AG04449 (cell line): ENCODE measurements at places on chromosomes 12 and 14.

GRCh38 chr12:118813778-118814357 lies 167.5 kb upstream of the SRRM4 start:
- no peak for DNase-seq

GRCh38 chr12:131923260-131923659 lies 5.8 kb upstream of the PUS1 start:
- no peak for DNase-seq

DNA sequence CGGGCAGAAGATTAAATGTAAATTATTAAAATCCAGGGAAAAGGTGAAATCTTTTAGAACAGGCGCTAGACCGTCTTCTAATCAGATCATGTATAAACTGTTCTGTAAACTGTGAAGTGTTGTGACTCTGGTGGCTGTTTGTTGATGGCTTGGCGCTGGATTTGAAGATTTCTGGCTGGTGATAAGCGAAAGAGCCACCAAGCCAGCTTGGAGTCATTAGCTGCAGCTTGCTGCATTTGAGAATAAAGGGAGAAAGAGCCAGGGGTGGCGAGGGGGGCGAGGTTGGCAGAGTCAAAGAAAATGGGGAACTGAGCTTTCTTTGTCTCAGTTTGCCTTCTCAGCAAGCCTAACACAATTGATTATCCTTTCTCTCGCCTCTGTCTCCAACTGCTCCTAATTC lies 8.0 kb downstream of the SYNDIG1L start:
- DNase-seq = no peak

- DNase-seq = no peak
Measured at GRCh38 chr12:131688845-131689154, 22.1 kb upstream of the SFSWAP start.

DNA sequence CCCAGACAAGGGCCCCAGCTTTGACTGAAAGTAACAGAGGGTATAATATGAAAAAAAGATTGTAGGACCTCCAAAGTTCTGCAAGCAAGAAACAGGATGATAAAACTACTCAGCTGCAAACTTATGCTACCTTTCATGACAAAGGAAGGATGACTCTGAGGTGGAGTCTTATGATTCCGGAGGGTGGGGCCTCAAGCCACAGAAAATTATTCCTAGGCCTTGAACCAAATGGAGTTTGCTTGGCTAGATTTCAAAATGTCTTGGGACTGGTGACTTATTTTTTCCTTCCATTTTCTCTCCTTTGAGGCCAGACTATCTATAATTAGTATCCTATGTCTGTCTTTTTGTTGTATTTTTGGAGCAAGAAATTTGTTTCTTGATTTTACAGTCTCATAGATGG lies 336.4 kb downstream of the LRIG3 start:
- DNase-seq = no peak

- no peak for DNase-seq
Measured at GRCh38 chr14:34865889-34866574, 9.1 kb downstream of the BAZ1A start.

GRCh38 chr14:86613126-86613525 lies 1083.2 kb downstream of the FLRT2 start:
- DNase-seq = no peak

GRCh38 chr14:38127784-38128183 lies 79.9 kb upstream of the SSTR1 start:
- no peak for DNase-seq

DNA sequence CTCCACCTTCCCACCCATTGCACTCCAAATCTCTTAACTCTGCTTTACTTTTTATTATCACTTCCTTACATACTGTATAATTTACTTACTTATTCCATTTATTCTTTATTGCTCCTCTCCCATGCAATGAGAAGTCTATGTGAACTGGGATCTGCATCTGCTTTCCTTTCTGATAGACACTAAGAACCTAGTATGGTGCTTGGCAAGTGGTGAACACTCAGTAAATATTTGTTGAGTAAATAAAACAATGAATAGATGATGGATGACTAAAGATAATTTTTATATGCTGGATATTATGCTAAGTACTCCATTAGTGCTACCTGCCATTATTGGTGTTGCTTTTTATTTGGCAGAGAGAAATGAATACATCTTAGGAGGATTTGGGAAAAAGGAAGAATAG lies 151.0 kb downstream of the TPH2 start:
- DNase-seq = no peak

- DNase-seq = no peak
Measured at GRCh38 chr14:90575781-90576180, 179.0 kb downstream of the CALM1 start.

- DNase-seq = no peak
Measured at GRCh38 chr12:3717283-3717898, 35.5 kb downstream of the CRACR2A start.

DNA sequence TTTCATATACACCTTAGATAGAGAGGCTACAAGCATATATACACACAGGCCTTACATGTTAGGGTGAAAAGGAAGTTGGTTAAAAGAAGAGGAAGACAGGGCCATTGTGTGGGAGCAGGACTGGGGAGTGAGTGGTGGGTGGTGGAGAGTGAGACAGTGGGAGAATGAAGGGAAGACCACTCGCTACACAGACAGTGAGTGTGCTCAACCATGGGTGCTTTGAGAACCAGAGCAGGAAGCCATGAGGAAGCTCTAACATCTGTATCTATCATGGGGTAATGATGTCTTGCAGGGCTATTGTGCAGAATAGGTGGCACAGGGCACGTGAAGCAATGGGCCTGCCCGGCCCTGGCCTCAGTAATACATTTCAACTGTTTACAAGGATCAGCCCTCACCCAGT lies 11.4 kb upstream of the KRT74 start:
- no peak for DNase-seq

DNA sequence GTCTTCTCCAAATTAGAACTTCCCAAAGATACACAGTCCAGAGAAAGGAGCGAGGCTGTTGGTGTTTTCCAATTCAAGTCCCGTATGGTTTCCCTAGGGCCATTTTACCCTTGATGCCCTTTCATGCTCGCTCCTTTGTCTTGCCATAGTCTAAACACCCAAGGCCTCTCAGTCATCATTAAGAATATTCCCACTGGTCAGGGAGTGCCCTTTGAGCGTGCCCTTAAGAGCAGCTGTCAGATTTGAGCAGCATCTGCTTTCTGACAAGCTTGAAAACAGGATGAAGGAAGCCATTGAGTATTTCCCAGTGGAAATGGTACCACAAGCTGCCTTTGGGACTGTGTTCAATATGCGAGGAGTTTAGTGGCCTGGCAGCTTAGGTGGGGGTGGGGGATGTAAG lies 10.4 kb upstream of the GALNT16 start:
- no peak for DNase-seq

- no peak for DNase-seq
Measured at GRCh38 chr14:68610251-68610793, 182.5 kb downstream of the ZFP36L1 start.

- DNase-seq = no peak
Measured at GRCh38 chr12:81284137-81284536, 206.3 kb downstream of the ACSS3 start.

- DNase-seq = no peak
Measured at GRCh38 chr14:89614009-89614691, 197.1 kb upstream of the FOXN3 start.

DNA sequence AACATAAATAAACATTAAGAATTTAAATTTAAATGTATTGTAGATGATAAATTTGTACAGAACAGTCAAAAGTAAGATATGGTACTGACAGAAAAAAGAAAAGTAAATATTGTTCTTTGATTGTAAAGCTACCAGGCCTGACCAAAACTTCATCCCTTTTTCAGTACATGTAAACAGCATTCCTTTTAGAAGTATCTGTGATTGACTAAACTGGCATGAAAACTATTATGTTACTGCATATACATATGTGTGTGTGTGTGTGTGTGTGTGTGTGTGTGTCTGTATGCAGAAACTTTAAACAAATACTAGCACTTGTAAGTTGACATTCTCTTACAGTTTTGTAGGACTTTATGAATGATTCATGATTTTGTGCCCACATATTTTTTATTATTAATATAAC lies 270.9 kb downstream of the C12orf50 start:
- no peak for DNase-seq

DNA sequence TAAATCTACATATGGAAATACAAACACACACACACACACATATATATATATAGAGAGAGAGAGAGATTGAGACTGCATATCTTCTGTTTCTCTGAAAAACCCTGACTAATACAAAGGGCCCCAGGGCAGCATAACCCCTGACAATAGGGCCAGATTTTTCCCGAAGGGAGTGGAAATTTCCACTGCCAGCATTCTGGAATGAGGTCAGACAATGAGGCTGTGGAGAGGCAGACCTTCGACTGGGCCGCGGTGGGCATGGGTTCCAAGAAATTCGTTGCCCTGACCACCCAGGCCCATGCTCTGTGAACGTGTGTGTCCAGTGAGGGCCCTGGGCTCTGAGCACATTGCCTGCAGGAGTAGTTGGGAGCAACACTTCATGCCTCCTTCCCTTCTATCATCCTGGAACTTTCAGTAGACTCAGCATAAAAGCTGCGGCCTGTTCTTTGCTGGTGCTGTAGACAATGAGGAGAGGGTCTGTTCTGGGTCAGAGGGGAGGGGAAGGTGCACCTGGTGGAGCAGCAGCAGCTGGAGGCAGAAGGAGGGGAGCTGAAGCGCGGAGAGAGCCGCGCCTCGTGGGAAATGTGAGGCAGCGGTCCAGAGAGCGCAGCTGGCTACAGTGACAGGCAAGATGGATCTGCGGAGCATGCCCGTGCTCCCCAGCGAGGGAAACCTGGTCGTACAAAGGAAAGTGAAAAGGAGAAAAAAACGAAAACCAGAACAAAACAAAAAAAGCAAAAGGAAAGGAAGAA lies 25.6 kb upstream of the CCDC60 start:
- DNase-seq = no peak

- no peak for DNase-seq
Measured at GRCh38 chr14:57380935-57381334, 9.5 kb upstream of the NAA30 start.

DNA sequence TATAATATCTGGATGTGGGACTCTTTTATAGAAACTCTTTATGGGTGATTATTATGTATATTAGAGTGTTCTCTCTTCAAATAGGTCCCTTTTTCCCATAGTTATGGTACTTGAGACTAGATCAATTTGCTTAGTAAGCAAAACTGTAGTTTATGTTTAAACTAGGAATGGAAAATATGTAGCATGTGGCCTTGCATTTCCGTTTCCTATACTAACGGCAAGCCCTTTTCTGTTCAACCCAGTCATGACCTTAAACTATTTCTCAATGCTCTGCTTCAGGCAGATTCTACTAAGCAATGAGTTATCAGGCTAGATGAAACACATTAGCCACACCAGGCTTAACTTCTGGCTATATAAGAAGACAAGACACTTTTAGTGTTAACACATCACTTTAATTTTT lies 84.6 kb downstream of the OTOGL start:
- DNase-seq = no peak

GRCh38 chr12:89685363-89685972 lies 23.2 kb downstream of the ATP2B1 start:
- no peak for DNase-seq

DNA sequence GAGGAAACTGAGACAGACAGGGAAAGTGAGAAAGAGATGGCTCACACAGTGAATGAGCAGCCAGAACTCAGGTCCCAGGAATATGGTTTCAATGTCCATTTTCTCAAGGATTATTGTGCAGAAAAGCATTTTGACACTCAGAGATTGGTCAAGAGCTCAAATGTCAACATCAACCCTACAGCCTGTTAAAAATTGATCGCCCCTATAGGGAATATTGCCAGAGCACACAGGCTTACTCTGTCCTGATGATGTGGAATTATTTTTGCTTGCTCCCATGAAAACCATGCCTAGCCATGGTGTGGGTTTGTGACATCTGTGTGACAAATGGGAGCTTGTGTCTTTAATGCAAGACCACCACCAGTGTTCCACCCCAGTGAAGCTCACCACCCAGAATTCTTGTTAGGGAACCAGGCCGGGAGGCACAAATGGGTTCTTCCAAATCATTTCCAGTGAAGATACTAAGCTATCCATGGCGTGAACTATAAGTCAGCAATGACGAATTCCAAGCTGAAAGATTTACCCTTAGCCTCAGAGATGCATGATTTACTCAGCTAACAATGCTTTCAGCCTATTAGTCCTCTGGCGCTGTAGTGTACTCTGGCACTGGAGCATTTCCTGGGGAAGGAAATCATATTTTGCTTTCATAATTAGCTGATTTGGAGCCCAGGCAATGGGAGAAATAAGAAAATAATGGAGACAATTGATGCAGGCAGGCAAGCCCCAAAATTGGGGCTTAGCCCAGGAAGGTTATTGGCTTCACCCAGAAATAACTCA lies 1188.2 kb upstream of the TMEM132C start:
- DNase-seq = no peak

DNA sequence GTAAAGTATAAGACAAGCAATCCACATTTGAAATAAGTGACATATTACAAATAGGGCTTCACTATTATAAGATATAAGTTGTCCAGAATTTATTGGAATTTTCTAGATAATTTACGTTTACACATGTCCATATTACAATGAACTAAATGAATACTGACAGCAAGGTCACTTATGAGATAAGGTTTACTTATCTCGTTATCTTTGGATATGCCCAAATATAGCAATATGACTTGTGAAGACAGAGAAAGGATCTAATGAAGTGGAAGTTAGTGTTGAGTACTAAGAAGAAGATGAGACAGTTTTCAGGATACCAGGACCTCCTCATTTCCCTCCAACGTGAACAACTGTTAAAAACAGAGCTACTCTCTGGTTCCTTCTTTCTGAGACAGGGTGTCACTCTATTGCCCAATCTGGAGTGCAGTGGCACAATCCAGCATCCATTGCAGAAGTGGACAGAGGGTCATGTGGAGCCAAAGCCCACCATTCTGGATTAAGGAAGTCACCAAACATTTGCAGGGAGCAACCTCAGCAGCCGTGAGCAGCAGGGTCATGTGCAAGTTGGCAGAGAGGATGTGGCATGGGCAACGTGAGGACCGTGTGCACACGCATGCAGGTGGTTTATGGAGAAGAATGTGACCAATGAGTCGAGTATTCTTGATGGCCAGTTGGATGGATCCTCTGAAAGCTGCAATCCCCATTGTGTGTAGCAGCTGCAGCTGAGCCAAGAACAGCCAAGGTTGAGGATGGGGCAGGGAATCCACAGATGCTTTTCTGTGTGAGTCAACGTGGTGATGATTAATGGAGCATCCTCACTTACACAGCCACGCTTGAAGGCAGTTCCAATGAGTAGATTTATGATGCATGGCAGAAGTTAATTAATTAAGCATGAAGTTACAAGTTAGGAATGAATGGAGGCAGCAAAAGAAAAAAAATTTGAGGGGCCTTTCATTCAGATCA lies 111.0 kb downstream of the BICD1 start:
- peak; percentile 57 for DNase-seq

DNA sequence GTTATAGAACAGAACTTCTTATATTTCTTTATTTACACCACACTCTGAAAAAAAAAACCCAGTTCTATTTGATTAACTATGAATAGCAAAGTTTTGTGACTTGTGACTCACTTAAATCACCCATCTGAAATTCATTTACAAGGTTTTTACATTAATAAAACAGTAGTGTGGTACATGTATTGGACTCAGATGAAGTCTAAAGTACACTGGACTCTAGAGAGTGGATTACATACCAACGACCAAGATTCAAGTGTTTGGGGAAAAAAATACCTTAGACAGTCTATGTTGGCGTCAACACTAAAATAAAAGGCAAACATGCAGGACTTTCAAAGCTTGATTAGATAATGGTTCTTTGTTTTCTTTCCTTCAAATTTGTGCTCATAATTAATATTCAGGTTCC lies 85.7 kb downstream of the SLC38A1 start:
- no peak for DNase-seq
